AG09319 (cell line): ENCODE measurements at places on chromosomes 12 and 14.

DNA sequence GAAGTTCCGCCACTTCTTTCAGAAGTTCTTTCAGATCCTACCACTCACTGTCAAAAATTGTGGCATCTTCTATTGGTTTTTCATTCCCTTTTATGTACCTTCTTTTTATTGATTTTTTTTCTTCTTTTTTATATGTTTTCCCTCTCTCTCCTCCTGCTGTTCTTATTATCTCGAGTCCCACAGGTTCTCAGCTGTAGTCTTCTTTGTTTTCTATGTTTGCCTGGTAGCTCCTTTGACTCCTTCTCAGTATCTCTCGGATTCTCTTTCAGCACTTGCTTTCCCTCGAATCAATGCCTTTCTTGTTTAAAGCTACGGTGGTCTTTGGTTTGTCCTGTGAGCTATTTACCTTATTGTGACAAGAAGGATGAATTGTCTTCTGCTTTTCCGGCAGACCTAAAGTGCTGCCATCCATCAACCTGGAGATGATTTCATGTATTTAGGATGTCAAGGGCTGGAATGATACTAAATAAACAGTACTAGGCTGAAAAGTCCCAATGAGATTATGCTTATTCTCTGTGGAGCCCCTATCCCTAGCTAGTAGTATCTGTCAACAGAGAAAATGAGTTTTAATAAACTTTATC is 541.7 kb downstream of the NOVA1 start:
- no peak for DNase-seq

DNA sequence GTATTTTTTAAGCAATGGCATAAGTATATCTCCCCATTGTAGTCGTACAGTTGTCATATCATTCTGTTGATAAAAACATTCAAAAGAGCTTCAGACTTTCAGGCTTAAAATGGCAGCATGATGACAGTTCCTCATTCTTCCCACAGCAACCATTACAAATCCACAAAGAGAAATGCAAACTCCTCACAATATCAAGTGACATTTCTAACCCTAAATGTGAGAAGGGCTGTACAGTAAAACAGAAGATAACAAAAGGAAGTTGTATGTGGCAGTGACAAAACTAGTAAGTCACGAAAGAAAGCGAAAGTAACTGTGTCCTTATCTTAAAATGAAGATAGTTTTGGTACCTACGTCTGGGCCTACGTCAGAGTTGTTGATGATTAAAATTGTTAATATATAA is 46.7 kb downstream of the GXYLT1 start:
- no peak for DNase-seq

DNA sequence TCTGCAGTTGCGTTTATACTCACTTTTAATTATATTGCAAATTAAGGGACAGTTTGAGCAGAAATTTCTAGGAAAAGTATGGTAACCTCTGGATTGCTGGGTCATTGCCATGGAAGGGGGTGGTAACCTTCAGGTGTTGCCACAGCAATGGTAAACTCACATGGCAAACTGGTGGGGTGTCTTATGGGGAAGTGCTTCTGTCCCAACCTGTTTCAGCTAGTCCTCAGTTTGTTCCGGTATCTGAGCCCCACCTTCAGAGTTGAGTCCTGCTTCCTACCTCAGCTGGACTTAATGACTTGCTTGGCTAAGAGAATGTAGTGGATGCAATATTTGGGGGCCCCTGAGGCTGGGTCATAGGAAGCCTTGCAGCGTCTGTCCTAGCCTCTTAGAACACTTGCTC is 7.3 kb upstream of the CLMN start:
- DNase-seq, result no peak

- no peak for DNase-seq
Measured at GRCh38 chr12:22874151-22874550, 249.2 kb downstream of the ETNK1 start.

GRCh38 chr12:86256163-86256562 is at the start of gene MGAT4C:
TSS of gene MGAT4C (minus strand) at chr12:86256391.
- no peak for DNase-seq

DNA sequence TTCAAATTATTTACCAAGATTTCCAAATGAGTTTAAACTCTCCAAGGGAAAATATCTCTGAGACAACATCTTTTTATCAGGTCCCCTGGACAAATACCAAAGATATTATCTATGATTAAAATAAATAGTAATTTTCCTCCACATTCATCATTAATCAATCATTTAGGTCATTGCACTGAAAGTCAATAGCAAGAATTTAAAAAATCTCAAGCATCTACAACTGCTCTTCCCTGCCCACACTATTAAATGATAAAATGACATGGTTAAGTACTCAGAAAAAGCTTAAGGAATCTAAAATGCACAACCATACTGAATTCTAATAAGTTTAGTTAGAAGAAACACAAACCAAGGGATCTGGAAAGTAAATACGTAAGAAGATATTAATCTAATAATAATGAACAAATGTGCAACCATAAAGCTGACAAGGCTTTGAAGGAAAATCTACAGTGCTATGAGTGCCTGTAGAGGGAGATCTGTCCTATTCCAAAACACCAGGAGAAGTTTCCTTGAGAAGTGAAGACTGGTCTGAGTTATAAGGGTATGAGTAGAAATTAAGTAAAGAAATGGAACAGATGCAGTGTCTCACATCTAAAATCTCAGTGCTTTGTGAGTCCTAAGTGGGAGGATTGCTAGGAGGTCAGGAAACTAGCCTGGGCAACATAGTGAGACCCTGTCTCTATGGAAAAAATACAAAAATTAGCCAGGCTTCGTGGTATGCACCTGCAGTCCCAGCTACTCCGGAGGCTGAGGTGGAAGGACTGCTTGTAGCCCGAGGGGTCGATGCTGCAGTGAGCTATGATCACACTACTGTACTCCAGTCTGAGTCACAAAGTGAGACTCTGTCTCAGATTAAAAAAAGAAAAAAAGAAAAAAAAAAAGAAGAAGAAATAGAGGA is 19.2 kb downstream of the INTS13 start:
- no peak for DNase-seq

DNA sequence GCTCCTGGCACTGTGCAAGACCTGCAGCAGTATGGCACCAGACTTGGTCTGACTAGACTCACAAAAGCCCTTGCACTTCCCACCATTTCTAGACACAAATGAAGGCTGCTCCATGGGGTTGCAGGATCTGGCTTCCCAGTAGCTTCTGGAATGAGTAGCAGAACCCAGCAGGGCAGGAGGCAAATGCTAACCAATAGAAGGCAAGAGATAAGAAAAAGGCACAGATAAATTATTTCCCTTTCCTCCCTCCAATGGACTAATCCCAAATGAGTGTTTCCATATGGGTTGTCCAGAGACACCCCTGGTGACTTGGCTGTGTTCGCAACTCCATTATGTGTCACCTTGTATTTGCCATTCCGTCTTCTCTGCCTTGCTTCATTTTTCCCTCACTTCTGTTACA is 49.7 kb downstream of the KIF21A start:
- DNase-seq, result no peak

DNA sequence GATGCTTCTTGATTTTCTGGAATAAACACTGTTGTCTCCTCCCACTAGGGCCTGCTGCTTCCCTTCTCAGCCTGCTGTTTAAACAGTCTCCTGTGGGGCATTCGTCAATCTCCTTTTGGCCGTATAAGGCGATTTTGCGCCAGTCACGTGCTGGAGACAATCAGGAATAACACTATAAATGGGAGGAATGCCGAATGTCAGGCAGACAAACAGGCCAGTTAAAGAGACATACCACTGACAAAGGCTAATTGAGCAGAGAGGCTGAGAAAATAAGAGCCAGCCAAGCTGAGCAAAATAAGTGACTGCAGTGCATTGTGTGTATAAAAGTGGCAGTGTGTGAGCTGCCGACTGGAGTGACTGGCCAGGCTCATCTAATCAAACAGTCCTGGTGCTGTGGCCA is 23.3 kb downstream of the DMAC2L start:
- no peak for DNase-seq

DNA sequence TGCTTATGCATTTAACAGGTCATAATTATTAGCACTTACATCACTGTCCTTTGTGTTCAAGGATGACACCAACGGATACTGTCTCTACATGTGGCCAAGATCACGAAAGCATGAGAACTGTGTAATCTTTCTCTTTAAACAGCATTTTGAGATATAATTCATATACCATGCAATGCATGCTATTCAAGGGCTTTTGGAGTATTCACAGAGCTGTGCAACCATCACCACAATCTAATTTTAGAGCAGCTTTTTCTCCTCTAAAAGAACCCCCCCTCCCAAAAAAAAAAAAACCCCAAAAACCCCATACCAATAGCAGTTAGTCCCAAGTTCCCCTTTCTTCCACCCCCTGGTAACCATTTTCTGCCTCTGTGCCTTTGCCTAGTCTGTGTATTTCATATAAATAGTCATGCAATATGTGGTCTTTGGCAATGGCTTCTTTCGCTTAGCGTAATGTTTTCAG is 60.6 kb downstream of the SPRING1 start:
- DNase-seq, result no peak

DNA sequence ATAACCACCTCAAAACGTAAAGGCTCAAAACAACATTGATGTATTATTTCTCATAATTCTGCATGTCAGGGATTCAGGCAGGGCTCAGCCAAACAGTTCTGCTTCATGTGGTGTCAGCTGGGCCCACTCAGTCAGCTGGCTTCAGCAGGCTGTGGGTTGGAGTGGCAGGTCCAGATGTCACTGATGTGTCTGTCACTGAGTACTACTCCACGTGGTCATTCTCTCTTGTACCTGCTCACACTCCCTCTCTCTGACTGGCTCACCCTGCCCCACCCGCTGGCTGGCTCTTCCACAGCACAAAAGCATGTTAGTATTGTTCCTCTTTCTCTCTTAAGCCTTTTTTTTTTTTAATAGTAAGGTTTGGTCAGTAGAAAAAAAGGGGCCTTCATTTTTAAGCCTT is 182.4 kb downstream of the DICER1 start:
- DNase-seq, result no peak
